Tibial nerve (tissue), 4 donors: ENCODE measurements at places on chromosomes 12 and 14.

DNA sequence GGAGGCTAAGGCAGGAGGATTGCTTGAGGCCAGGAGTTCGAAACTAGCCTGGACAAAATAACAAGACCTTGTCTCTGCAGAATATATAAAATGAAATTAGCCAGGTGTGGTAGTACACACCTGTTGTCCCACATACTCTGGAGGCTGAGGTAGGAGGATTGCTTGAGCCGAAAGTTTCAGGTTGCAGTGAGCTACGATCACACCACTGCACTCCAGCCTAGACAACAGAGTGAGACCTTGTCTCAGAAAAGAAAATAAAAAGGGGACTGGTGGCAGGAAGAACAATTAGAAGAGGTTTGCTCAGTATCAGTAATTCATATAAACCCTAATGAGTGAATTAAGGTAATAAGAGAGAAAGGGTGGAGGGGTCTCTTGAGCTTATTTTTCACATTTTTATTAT, 8.0 kb downstream of the PSMA6 start:
- no peak for DNase-seq

GRCh38 chr12:111584959-111585358, 14.2 kb downstream of the ATXN2 start:
- DNase-seq, result no peak

DNA sequence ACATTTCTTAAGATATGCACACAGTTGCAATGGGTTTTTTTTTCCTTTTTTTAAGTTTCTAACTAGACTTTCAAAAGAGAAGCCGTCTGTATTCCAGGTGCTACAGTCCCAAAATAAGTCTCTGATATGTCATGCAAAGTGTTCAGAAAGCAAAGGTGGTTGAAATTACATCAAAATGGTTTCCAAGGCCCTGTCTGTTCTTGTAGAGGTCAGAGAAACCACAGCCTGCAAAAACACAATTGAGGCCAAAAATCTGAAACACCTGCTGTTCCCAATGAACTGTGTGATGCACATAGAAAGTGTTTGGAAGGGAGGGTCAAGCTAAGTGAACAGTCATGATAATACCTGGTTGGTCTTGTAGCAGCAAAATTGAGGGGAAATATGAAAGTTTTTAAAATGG, 91.0 kb downstream of the VRK1 start:
- DNase-seq, result no peak

GRCh38 chr12:1791104-1791841, 29.1 kb upstream of the LRTM2 start:
- peak; percentile 64 for DNase-seq

- no peak for DNase-seq
Observed at GRCh38 chr12:68903511-68903910, 29.5 kb downstream of the CPM start.

DNA sequence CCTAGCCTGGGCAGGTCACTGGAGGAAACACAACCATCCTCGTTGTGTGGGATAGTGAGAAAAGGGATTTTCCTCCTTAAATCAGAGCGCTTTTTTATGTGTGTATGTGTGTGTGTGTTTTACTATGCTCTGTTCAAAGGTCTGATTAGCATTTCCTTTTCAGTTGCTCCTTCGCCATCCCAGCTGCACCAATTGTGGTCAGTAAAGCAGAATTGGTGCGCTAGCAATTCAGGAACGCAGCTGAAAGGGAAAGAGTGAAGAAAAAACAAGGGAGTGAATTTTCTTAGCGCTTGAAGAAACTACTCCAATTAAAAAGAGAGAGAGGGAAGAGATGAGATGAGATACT, 173.3 kb upstream of the PARP11 start:
- DNase-seq, result no peak

DNA sequence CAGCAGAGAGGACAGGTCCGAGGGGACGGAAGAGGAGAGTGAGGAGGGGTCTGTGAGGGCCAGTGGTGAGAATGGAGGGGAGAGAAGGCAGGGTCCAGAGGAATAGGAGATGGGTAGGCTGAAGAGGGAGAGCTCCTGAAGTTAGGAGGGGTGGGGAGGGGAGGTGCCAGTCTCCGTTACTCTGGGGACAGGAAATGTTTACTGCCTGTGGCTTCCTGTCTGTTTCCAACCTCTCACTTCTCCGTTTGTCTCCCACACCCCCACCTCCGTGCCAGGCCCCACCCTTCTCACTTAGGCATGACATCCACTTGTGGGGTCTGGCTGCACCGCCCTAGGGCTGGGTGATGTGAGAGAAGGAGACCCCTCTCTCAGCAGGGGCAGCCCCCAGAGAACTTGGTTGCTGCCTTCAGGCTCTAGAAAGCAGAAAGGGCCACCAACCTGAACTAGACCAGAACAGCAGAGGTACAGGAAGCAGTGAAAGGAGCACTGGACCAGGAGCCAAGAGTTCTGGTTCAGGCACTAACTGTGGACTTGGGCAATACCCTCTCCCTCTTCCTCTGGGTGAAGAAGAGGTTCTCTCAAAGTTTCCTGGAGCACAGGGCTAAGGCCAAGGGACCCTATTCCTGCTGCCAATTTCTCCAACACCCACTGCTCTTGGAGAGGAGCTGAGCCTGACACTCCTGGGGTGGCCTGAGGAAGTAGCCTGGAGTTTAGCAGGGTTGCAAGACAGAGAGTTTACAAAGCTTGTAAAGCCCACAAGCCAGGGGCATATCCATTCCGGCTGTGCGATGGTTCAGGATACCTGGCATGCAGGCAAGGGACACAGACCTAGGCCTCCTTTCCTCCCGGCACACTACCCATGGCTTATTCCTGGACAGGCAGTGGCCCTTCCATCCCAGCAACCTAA, 5.5 kb downstream of the ITGA5 start:
- no peak for DNase-seq

DNA sequence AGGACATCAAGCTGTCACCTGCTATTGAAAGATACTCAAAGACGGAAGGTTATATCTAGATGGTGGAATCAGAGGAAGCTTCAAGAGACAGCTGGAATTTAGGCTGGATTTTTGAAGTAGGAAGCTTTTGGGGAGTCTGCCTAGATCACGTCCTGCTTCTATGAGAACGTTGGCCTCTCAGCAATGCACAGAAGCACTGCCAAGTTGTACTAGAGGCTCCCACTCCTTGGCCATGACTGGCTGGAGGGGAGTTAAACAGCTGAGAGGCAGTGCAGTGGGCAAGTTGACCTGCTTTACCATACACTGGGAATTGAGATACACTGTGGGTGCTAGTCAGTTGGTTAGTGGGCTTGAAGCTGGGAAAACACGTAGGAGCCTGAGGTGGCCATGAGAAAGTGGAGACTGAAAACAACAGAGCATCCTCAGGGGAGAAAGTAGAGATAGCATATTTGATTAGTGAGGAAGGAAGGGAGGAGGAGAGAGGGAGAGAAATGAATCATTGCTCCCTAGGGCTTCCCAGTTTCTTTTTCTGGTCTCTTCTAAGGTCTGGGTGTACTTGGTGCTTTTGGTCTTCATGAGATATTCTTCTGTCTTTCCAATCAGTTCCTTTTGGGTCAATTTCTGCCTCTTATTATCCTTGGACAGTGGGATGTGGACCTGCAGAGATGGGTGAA, 110.8 kb downstream of the EMP1 start:
- no peak for DNase-seq

DNA sequence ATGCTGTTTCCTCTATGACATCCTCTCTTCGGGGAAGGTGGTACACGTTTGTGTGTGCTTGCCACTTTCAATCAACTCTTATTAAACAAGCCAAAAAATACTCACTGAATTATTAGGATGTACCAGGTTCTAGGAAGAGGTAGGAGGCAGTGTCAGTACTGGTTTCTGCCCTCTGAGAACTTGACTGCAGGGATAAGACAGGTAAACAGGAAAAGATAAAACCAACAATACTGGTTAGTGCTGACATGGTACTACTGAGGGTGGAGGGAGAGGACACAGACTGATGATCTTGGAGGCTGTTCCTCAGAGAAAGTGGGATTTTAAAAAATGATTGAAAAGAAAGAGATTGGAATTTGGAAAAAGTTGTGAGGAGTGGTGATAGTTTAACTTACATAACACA, 295.2 kb upstream of the PWP1 start:
- DNase-seq, result no peak

GRCh38 chr12:116878567-116879508, 2.4 kb downstream of the HRK start:
- DNase-seq, result no peak

DNA sequence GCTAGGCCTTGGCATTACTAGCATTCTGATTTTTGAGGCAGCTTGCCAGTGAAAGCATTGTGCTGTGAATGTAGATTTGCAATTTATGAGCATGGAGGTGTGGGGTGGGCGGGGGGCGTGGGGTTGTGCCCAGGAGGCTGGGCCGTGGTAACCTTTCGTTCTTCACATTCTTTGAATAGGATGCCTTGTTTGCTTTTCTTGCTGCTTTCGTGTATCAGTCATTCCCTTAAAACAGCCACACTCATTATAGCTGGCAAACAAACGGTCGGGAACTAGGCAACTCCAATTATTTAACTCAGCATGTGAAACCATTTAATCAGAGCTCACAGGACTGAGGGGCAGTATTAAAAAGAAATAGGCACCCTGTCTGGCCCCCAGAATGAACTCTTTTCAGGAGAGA, 115.9 kb upstream of the PELI2 start:
- no peak for DNase-seq

GRCh38 chr12:53532524-53533445, 25.5 kb upstream of the NPFF start:
- DNase-seq, result no peak

- no peak for DNase-seq
Observed at GRCh38 chr14:65332141-65332871, 80.2 kb upstream of the FUT8 start.

DNA sequence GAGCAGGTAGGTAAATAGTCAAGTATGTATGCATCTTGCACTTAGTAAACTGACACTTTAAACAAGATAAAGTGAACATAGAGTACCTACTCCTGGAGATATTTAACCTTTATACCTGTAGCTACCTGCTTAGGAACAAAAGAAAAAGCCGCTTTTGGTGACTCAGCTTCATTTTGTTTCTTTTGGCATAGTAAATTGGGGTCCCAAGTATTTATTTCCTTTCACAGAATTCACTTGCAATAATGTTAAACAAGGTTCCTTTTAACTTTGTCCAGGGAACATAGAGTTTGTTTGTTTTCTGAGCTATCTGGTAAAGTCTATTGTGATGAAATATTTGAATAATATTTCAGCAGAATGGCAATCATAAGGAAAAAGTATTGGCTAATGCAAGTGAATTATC, 20.0 kb downstream of the SLCO1B3 start:
- no peak for DNase-seq

DNA sequence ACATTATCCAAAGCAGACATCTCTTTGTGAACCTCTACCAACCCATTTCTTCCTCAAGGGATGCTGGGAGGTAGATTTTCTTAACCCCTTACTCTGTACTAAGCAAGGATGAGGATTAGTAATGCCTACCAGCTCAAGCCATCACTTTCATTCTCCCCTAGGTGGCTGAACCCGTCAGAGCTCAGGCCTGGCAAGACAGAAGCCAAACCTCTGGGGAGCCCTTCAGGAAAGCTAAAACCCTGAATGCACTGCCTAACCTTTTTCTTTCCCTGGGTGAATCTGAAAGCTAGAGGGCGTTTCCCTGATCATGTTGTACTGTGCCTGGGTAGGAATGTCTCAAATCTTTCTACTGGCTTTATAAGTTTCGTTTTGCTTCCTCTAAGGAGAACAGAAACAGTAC, 617.3 kb downstream of the RPL10L start:
- DNase-seq, result no peak

DNA sequence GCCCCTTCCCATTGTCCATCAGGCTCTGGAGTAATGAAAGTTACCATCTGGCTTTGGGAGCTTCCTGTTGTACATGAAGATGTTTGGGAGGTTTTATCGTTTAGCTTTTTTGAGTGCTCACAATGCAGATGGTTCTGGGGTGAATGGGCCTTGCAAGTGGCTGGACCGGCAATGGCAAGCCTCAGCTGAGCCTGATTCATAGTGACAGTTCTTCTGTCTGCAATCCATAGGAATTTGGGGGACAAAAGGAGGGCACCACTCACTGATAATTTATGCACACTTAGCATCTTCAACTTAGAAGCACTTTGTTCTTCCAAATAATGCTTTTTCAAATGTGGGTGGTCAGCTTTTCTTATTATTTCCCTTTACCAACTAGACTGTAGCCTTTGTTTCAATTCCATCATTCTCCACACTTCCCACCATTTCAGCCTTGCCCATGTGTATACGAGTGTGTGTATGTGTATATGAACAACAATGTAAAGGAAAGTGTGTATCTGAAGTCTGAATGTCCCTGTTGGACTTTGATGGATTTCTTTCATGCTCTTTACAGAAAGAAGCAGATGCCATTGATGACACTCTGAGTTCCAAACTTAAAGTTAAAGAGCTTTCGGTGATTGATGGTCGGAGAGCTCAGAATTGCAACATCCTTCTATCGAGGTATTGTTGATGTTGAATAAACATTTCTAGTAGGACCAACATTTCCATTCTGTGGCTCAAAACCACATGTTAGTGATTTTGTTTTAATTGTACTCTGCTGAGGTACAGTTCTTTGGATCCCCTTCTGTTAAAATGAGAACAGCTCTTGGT, 125.5 kb downstream of the GPR135 start:
- DNase-seq, result no peak
